Sciatic nerve (tissue), 2 donors: ENCODE measurements at places on chromosomes 16 and 17. TPM values are rescaled to one million over a fixed set of nuclear protein-coding genes. Genes with fewer than 3 reads are reported as not detected.

DNA sequence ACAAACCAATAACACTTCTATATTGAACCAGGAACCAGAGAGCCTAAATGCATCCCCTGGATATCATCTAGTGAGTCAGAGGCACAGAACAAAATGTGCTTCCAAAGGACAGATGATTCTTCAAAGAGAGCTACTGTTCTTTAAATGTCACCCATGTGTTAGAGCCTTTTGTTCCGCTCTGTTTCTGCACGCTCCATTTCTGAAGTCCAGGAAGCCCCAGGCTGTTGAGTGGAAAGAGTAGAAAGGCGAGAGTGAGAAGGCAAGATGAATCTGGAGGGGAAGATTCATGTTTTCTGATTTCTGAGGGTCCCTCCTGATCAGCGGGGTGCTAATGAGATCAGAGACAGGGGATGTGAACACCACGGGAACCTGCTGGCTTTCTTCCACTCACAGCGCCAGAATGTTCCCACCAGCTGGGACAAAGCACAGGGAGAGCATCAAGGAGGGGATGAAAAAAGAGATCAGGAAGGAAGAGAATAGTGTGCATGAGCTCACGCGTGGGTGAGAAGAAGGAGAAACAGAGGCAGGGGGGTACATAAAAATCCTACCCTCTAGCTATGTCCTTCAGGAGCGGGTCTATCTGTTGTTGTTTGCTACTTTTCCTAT is 559.9 kb upstream of the HSBP1 start:
- no peak for DNase-seq

PRDM7 gene
- total RNA-seq = not detected

DNA sequence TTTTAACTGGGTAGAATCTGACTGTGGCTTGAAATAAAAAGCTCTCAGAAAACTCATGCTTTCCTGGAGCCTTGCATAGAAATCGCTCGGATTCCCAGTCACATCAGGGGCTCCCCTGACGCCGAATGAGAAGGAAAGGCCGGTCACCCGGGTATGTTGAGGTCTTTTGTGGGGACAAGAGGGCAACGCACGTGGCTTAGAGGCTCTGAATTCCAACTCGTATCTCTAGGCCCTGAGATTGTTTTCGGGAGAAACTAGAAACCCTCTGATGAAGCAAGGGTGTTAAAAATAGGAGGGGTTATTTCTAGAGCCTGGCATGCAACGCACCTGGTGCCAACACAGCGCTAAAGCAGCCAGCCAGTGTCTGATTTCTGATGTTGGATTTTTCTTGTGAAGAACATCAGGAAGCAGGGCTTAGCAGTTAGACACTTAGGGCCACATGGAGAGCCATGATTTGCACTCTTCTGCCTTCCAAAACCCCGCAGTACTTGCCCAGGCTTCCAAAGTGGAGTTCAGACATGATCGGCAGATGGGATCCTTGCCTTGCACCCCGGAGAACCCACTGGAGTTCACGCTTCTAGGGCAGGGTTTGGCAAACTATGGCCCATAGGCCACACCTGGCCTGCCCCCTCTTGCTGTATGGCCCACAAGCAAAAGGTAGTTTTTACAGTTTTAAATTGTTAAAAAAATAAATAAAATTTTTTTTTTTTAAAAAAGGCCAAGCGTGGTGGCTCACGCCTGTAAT is 12.6 kb downstream of the CACNG1 start:
- DNase-seq = no peak

DNA sequence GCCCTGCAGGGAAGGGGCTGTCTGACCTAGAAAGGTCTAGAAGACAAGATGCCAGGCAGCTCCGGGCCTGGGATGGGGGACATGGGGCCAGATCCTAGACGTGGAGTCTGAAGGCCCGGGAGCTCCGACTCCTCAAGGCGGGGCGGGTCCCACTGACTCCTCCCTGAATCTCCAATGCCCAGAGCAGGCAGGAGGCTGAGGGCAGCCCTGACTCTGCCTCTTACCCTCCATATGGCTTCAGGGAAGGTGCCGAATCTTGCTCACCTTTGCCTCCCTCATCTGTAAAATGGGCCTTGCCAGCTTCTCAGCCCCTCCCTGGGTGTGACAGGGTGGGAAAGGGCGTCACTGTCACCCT is 14.8 kb downstream of the VASN start:
- no peak for DNase-seq

- DNase-seq = no peak
These were observed 50.6 kb downstream of the BRIP1 start for GRCh38 chr17:61812747-61813146.

GRCh38 chr17:80017226-80018010 is 18.3 kb downstream of the TBC1D16 start:
- DNase-seq = no peak

DNA sequence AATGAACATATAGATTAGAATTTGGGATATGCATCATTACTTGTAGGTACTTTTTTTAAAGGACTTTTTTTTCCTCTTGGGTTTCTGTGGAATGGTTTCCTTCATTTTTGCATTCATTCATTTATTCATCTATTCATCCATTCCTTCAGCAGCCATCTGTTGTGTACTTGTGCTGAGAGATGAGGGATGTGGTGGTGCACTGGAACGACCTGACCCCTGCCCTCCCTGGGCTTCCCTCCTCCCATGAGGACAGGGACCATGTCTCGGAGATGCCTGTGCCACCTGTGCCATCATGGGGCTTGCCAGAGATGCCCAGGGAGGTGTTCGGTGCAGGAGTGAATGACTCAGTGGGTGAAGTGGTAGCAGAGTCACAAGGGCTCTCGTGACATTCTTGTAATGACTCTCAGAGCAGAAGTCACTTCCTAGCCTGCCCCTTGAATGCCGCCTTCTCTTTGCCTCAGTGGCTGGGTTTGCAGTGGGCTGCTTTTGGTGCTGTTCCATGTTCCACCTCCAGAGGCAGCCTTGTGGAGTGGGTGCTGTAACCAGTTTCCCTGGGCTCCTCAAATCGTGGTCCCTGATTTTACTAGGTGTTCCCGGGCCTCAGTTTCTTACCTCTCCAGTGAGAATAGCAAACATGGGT is 43.9 kb downstream of the CLEC16A start:
- no peak for DNase-seq

GRCh38 chr16:21088646-21089538 is 61.8 kb downstream of the DNAH3 start:
- DNase-seq = no peak

PRSS33 gene
- not detected for total RNA-seq

CTRB2 gene
- 7.3 TPM for total RNA-seq

DNA sequence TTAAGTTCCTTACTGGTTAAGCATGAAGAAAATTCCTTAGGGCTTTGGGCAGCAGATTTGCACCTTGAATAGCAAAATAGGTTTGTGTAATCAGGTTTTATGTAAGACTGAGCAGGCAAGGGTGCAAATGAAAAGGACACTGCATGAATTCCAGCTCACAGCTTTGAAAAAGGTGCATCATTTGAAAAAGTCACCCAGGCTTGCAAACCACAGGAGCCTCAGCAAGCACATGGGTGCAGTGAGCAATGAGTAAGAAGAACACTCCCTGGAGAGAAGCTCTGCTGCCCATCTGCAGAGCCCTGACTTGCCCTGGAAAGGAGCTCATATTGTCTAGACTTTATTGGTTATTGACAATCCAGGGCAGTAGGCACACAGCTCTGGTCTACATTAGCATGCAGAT is 165.6 kb upstream of the KCNJ16 start:
- DNase-seq = no peak

DNA sequence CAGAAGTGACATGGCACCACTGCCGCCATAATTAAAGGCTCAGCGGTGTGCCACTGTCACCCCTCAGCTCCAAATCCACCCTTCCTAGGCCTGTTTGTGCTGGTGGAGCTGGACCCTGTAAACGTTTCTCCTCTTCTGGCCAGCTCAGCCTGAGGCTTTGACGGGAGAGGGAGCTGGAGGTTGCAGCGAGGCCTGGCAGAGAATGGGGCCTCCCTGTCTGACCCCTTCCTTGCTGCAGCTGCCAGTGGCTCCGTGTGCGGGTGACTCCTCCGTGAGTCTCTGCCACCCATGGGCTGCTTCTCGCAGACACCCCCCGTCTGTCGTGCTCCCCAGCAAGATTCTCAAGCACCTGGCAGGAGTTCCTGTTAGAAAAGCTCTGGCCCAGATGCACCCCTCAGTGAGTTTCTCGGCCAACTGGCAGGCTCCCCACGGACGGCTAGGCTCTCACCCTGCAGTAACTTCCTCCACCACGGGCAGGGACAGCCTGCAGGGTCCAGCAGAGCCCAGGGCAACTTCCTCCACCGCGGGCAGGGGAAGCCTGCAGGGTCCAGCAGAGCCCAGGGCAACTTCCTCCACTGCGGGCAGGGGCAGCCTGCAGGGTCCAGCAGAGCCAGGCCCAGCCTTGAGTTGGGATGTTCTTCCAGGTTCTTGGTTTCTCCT is 4.7 kb upstream of the CHMP6 start:
- peak; percentile 63 for DNase-seq
